CD4-positive, CD25-positive, alpha-beta regulatory T cell (primary cell): ENCODE measurements at places on chromosomes 2 and 18.

DNA sequence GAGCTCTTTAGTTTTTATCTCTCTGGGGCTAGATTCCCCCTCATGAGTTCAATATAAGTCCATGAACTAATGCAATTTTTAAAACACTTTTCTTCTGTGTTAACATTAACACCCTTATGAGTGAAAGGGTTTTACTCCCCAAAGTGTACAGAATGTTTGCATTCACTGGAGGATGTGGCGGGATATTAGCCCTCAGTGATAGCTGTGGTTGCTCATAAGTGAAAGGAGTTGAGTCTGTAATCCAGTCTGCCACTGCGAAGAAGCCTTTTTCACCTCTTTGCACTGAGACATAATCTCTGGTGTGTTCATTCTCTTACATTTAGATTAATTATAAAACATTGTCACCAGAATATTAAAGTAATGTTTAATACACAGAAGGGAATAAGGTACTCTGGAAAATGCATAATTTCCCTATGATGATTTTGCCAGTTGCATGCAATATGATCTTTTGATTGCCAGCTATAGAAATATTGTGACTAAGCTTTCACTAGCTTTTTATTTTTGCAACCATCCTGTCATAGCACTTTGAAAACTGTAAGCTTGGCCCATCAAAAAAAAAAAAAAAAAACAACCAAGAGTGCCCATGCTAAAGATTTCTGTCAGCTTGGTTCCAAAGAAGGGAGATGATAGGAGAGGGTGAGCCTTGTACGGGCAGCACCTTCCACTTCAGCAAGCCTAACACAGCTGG lies 113.2 kb downstream of the BCL11A start:
- DNase-seq: no peak

DNA sequence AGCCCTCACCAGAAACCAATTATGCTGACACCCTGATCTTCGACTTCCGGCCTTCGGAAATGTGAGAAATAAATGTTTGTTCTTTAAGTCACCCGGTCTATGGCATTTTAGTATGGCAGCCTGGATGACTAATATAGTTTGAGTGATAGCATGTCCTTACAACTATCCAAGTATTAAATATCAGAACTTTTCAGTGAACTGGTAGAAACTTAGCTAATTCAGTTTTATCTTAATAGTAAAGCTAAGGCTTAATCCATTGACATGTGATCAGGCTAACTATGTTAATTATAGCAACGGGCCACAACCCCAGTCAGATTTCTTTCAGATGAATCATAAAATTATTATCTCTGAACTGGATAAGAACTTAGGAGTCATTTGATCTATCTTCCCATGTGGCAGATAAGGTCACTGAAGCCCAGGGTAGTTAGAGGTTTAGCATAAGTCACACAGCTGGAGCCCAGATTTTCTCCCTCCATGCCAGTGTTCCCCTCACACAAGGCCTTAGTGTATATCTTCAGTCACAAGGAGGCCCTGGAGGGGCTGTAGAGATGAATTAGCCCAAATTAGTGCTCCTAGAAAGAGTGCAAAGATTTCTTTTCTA lies 40.7 kb upstream of the UPP2 start:
- DNase-seq: no peak

DNA sequence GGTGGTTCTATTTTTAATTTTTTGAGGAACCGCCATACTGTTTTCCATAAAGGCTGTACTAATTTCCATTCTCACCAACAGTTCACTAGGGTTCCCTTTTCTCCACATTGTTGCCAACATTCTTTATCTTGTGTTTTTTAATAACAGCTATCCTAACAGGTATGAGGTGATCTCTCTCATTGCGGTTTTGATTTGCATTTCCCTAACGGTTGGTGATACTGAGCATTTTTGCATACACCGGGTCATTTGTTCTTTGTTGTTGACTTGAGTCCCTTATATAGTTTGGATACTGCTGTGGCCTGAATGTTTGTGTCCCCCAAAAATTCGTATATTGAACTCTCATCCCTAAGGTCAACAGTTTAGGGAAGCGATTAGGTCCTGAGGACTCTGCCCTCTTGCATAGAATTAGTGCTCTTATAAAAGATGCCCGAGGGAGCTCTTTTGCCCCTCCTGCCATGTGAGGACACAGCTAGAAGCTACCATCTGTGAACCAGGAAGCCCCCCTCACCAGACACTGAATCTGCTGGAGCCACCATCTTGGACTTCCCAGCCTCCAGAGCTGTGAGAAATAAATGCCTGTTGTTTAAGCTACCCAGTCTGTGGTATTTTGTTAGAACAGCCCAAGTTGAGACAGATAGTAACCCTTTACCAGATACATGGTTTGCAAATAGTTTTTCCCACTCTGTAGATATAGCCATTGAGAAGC lies 4.7 kb downstream of the IMP4 start:
- no peak for DNase-seq

DNA sequence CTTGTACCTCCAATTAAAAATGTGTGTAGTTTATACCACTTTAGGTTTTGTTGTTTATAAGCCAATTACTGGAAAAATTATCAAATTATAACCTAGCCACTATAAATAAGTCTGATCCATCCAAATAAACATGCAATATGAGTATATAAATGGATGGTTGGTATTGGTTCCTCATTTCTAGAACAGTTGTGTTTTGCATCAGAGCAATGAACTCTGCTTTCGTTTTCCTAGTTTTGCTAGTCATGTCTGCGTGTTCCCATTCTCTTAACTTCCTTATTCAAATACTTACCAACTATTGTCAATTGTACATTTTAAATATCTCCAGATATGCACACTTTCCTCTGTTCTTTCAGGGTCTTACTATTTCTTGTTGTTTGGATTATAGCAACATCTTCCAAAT lies 641.7 kb downstream of the NR4A2 start:
- no peak for DNase-seq

DNA sequence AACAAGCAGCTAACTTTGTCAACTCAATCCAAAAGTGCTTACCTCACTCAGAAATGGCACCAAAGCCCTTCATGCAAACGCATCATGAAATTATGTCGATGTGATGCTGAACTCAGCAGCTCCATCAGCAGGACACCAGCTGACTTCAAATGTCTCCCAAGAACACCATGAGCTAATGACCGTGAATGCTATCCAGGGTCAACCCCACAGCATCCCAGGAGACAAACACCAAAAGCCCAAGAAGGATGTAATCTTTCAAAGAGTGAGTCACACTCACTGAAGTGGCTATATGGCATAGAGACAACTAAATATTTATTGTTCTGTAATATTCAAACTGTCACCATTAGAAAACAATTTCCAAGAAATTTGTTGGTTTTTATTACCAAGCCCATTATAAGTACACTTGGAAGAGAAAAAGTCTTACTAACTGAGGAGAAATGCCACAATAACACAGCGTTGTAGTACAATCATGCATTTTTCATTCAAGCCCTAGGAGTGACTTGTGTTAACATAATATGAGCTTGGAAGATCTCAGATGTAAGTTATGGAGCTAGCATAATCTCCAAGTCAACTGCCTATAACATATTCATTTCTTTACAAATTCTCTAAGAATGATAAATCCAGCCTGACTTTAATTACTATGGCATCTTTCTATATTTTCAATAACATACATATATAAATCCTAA lies 165.0 kb upstream of the CCDC68 start:
- DNase-seq: no peak

DNA sequence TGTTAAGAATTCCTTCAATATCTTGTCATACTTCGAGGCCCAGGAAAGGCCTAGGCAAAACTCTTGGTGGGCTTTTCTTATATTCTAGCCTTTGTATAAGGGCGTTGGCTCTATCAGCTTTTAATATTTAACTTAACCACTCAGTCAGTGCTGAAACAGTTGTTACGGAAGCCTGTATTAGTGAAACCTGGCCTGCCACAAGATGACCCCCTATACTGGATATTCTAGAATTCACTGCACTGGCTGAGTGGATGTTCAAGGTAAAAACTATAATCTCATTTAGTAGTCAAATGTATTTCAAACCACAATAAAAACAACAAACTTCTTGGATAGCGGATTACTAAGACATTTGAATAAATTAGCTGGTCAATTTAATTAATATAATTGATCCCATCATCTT lies 91.7 kb upstream of the HNMT start:
- DNase-seq: no peak

DNA sequence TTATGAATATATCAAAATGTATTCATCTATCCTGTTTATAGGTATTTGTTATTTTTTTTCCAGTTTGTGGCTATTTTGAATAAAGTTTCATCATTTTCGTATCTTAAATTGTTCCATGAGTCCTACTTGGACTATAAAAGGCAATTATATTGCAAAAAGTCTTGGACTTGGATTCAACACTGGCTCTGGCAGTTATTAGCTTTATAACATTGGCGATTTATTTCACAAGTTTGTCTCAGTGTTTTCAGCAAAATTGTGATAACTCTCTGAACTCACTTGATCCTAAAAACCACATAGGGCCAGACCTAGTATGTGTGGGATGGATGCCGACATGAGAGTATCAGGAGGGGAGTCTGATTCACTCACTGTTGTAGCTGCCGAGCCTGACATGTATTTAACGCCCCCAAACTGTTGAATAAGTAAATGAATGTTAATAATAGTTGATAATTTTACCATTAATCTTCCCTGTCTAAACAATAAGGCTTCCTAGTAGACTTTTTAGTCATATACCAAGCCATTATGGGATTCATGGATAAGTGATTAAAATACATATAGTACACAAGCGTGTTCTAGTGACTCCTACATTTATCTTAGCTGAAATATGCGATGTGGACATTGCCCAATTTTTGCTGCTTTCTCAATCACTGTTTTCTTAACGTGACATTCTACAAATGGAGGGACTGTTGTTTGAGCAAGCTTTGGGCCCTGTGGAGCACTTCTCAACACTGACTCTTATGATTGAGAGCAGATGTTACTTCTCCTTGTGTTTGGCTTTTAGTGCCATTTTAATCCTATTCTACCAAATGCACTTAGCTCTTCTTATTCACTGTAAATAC lies 907.6 kb downstream of the EPHA4 start:
- no peak for DNase-seq

- no peak for DNase-seq
Observed at GRCh38 chr2:18290386-18290785, 270.1 kb downstream of the RDH14 start.

DNA sequence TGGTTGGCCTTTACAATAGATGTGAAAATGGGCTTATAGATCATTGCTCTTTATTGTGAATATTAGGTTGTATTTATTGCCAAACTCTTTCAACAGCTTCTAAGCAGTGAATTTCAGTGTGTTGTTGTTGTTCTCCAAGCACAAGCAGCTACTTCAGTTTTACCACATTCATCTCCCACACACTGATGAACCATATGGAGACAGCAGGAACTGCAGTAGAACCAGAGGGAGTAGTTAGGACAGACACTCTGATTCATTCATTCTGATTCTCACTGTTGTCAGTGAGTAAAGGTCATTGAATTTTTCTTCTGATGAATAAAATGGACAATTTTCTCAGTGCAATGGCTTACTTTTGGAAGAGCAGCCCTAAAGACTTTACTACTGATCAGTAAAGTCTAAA lies 40.2 kb downstream of the CCDC74A start:
- DNase-seq: no peak

- no peak for DNase-seq
Observed at GRCh38 chr2:63819765-63820717, 21.7 kb upstream of the UGP2 start.

GRCh38 chr2:172970660-172971059 lies 105.0 kb upstream of the MAP3K20 start:
- no peak for DNase-seq

- peak; percentile 68 for DNase-seq
Observed at GRCh38 chr2:30072250-30072842, 74.5 kb upstream of the YPEL5 start.

- DNase-seq: no peak
Observed at GRCh38 chr2:118880501-118880900, 33.1 kb upstream of the EN1 start.

DNA sequence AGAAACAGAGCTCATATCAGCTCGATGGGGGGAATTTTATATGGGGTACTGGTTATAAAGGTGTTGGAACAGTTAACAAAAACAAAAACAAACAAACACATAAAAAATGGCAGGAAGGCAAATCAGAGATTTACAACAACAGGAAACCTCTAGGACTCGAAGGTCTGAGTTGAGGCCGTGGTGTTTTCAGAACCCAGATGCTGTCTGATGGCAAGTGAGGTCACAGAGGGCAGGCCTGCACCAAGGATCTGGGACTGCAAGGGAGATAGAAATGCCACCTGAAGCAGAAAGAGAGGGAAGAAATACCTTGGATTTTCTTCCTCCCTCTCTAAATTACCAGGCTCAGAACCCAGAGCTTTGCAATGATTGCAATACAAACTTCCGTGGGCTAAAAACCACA lies 429.5 kb downstream of the ZNF521 start:
- no peak for DNase-seq
